Progenitor cell of endocrine pancreas (in vitro differentiated cells): ENCODE measurements at places on chromosomes 2 and 18. TPM values are rescaled to one million over a fixed set of nuclear protein-coding genes. Genes with fewer than 3 reads are reported as not detected.

DNA sequence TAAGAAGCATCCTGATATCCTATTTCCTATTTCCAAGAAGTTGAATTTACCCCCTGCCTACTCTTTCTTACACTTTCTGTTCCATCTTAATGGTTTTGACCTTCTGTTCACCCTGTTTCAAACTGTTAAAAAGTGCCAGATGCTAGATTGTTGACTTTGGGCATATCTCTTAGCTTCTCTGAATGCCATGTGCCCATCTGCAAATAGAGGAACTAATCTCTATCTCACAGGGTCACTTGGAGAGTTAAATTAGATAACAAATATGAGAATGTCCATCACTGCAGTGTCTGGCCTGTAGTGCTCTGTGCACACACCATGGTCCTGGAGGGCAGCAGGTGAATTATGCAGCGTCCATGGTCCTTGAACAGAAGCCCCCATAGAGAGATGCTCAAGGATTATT is 83.8 kb downstream of the LRATD1 start:
- DNase-seq = no peak
- peaks cover 23% of the 10 kb centered on the region for H3K4me1 ChIP-seq
- H3K27ac ChIP-seq = no peak overlapping the region
- H3K27me3 ChIP-seq = no peaks in the 10 kb centered on the region
- no peak overlapping the region for H3K4me3 ChIP-seq
- no peaks in the 10 kb centered on the region for H3K36me3 ChIP-seq

DNA sequence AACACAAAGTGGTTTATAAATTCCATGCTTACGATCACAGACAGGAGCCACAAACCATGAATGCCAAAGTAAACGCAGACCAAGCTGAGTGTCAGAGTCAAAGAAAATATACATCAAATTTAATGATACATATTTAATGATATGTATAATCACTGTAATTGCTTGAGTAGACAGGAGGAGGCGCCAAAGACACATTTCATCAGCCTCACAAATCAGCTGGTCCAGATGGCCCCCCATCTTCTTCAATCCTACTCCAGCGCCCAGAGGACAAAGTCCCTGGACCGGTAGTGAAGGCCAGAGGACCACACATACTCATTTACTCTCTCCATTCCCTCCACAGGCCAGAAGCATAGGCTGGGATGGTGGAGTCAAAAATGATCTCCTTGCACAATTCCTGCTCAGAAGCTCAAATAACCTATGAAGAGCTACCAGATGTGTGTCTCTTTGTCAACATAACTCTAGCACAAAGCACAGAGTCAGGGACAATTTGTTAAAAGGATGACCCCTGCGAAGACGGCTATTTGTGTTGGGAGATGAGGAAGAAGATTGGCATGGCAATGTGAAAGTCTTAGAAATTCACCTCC is 149.3 kb upstream of the PGAP1 start:
- H3K4me3 ChIP-seq = no peak overlapping the region
- no peak overlapping the region for H3K27ac ChIP-seq
- H3K4me1 ChIP-seq = no peaks in the 10 kb centered on the region
- H3K27me3 ChIP-seq = no peaks in the 10 kb centered on the region
- DNase-seq = no peak

The FOXD4L1 gene
- 0.20 and 0.48 TPM in 2 replicates for total RNA-seq

DNA sequence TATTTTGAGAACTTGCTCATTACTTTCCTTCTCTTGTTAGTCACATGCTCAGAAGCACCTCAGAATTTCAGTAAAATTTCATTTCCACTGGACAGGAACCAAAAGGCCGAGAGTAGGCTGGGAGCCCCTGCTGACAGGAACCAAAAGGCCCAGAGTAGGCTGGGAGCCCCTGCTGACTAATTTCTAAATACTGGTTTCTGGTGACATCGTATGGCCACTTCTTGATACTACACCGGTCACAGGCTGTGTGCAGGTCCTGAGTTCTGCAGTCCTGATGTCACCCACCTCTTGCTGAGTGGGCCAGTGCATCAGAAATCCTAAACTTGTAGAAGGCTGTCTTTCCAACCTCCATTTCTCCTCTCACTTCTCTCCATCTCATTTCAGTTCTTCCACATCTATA is 17.7 kb upstream of the EN1 start:
- H3K36me3 ChIP-seq = no peaks in the 10 kb centered on the region
- H3K4me1 ChIP-seq = no peaks in the 10 kb centered on the region
- no peak overlapping the region for H3K27ac ChIP-seq
- H3K4me3 ChIP-seq = no peak overlapping the region
- peaks cover 52% of the 10 kb centered on the region for H3K27me3 ChIP-seq

The HNMT gene
- 16.8 and 17.6 TPM in 2 replicates for total RNA-seq

The MC2R gene
- total RNA-seq = not detected in 2 replicates

- no peaks in the 10 kb centered on the region for H3K4me1 ChIP-seq
- no peaks in the 10 kb centered on the region for H3K27me3 ChIP-seq
- H3K4me3 ChIP-seq = no peak overlapping the region
- no peak for DNase-seq
- no peak overlapping the region for H3K27ac ChIP-seq
These were observed 14.0 kb upstream of the CD226 start for GRCh38 chr18:69961718-69962117.

The POTEC gene
- not detected in 2 replicates for total RNA-seq

GRCh38 chr18:62325806-62326645 is 916 bp downstream of the TNFRSF11A start:
- DNase-seq = peak; percentile 26
- H3K27ac ChIP-seq = peak overlapping the region; percentile 84
- H3K27me3 ChIP-seq = peaks cover 79% of the 10 kb centered on the region
- H3K4me1 ChIP-seq = peaks cover 20% of the 10 kb centered on the region

GRCh38 chr2:60819155-60819862 is 62.1 kb upstream of the REL start:
- no peaks in the 10 kb centered on the region for H3K36me3 ChIP-seq
- no peaks in the 10 kb centered on the region for H3K27me3 ChIP-seq
- DNase-seq = no peak
- no peaks in the 10 kb centered on the region for H3K4me1 ChIP-seq
- H3K27ac ChIP-seq = no peak overlapping the region

- H3K27me3 ChIP-seq = peaks cover 6% of the 10 kb centered on the region
- H3K36me3 ChIP-seq = no peaks in the 10 kb centered on the region
- H3K4me3 ChIP-seq = no peak overlapping the region
- no peak overlapping the region for H3K27ac ChIP-seq
- no peaks in the 10 kb centered on the region for H3K4me1 ChIP-seq
These were observed 18.9 kb upstream of the ITGA4 start for GRCh38 chr2:181438261-181438660.

- peaks cover 12% of the 10 kb centered on the region for H3K4me1 ChIP-seq
- no peak for DNase-seq
- H3K36me3 ChIP-seq = no peaks in the 10 kb centered on the region
These were observed 12.2 kb downstream of the TNFRSF11A start for GRCh38 chr18:62337336-62337735.

GRCh38 chr18:49021433-49022129 is 70.8 kb upstream of the SMAD7 start:
- no peaks in the 10 kb centered on the region for H3K36me3 ChIP-seq
- H3K4me3 ChIP-seq = no peak overlapping the region
- no peaks in the 10 kb centered on the region for H3K27me3 ChIP-seq
- DNase-seq = peak; percentile 35

- no peak overlapping the region for H3K4me3 ChIP-seq
- no peak overlapping the region for H3K27ac ChIP-seq
- peaks cover 7% of the 10 kb centered on the region for H3K4me1 ChIP-seq
- H3K36me3 ChIP-seq = no peaks in the 10 kb centered on the region
These were observed 178.8 kb upstream of the HDAC4 start for GRCh38 chr2:239579524-239580198.

GRCh38 chr18:50465211-50466153 is 90.6 kb downstream of the SKA1 start:
- H3K4me3 ChIP-seq = no peak overlapping the region
- H3K27me3 ChIP-seq = no peaks in the 10 kb centered on the region
- H3K27ac ChIP-seq = no peak overlapping the region
- H3K36me3 ChIP-seq = no peaks in the 10 kb centered on the region
- no peak for DNase-seq

The UGT1A3 gene
- total RNA-seq = not detected in 2 replicates

The DSEL gene
- 5.9 and 6.2 TPM in 2 replicates for total RNA-seq

- peaks cover 10% of the 10 kb centered on the region for H3K27me3 ChIP-seq
- H3K36me3 ChIP-seq = peaks cover 2% of the 10 kb centered on the region
These were observed 248.4 kb downstream of the ETAA1 start for GRCh38 chr2:67645280-67646138.

- H3K27ac ChIP-seq = no peak overlapping the region
- no peak overlapping the region for H3K4me3 ChIP-seq
- H3K27me3 ChIP-seq = peaks cover 21% of the 10 kb centered on the region
- DNase-seq = no peak
These were observed 167.8 kb downstream of the CELF4 start for GRCh38 chr18:37397814-37398213.

- DNase-seq = no peak
- H3K4me1 ChIP-seq = no peaks in the 10 kb centered on the region
- no peak overlapping the region for H3K27ac ChIP-seq
- peaks cover 3% of the 10 kb centered on the region for H3K36me3 ChIP-seq
- no peaks in the 10 kb centered on the region for H3K27me3 ChIP-seq
These were observed 48.0 kb downstream of the ARHGAP15 start for GRCh38 chr2:143177096-143177786.

- H3K27ac ChIP-seq = no peak overlapping the region
- H3K4me3 ChIP-seq = no peak overlapping the region
- DNase-seq = no peak
- H3K36me3 ChIP-seq = no peaks in the 10 kb centered on the region
- H3K4me1 ChIP-seq = peaks cover 28% of the 10 kb centered on the region
These were observed 68.9 kb downstream of the CERS6 start for GRCh38 chr2:168525020-168525419.

- peaks cover 3% of the 10 kb centered on the region for H3K27me3 ChIP-seq
- H3K27ac ChIP-seq = no peak overlapping the region
- H3K36me3 ChIP-seq = no peaks in the 10 kb centered on the region
- no peak for DNase-seq
- H3K4me3 ChIP-seq = no peak overlapping the region
- peaks cover 3% of the 10 kb centered on the region for H3K4me1 ChIP-seq
These were observed 1095.7 kb downstream of the TSN start for GRCh38 chr2:122851161-122851560.

DNA sequence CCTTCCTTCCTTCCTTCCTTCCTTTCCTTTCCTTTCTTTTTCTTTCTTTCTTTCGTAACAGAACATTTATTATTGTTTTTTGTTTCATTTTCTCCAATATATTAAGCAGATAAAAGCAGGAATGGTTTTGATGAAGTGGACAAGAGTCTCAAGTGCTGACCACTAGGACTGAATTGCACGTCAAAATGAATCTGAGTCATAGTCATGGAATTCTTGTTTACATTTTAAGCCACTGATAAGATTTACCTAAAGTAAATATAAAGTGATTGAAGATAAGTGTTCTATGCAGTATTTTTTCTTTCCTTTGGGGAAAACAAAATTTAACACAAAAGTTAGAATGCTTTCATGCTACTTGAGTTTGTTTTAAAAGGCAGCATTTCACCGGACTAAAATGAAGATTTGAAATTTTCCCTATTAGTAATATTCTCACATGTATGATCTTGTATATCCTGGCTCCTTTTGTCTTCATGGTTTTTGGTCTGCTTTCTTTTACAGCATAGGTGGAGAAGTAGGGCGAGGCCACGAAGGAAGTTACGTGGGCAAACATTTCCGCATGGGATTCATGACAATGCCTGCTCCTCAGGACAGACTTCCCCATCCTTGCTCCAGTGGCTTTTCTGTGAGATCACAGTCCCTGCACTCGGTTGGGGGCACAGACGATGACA is 113.5 kb downstream of the NYAP2 start:
- H3K27ac ChIP-seq = peak overlapping the region; percentile 43
- peaks cover 7% of the 10 kb centered on the region for H3K4me1 ChIP-seq
- peaks cover 4% of the 10 kb centered on the region for H3K27me3 ChIP-seq
- DNase-seq = no peak

GRCh38 chr2:43131051-43131889 is 95.1 kb downstream of the ZFP36L2 start:
- H3K27ac ChIP-seq = peak overlapping the region; percentile 7
- H3K4me1 ChIP-seq = peaks cover 29% of the 10 kb centered on the region
- H3K36me3 ChIP-seq = no peaks in the 10 kb centered on the region
- H3K4me3 ChIP-seq = no peak overlapping the region

DNA sequence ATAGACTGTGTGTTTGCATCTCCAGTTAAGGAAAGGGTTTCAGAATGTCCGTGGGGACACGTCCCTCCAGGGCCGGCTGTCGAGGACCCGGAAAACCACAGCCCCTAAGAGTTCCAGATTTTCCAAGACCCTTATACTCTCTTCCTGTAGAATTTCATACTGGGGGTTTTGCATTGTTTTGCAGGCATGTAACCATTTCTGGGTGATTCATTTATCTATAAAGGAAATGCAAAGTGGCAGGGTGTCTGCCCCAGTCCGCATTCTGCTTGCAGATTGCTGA is 8.5 kb downstream of the SP9 start:
- H3K36me3 ChIP-seq = peaks cover 4% of the 10 kb centered on the region
- DNase-seq = no peak
- peaks cover 76% of the 10 kb centered on the region for H3K27me3 ChIP-seq
- H3K4me3 ChIP-seq = no peak overlapping the region
- no peak overlapping the region for H3K27ac ChIP-seq

DNA sequence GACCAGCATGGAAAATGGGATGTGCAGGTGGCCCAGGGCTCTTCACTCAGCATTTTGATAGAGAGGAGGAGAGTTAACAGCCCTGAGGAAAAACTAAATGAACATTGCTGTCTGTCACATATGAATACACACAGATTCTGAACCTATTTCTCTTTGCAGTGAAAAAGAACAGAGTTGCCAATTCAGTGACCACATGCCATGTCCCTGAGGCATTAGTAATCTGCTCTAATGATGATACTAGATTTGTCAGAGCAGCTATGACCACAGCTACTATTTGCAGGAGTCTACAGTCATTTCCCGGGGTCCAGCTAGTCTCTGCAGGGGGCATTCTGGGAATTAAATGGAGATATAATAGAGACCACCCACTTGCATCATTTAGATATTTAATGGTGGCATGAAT is 267.6 kb downstream of the TMX3 start:
- no peaks in the 10 kb centered on the region for H3K4me1 ChIP-seq
- H3K4me3 ChIP-seq = no peak overlapping the region
- H3K27me3 ChIP-seq = no peaks in the 10 kb centered on the region
- H3K36me3 ChIP-seq = no peaks in the 10 kb centered on the region

GRCh38 chr2:144358979-144359541 is 160.9 kb downstream of the ZEB2 start:
- H3K36me3 ChIP-seq = no peaks in the 10 kb centered on the region
- H3K4me3 ChIP-seq = no peak overlapping the region
- no peak for DNase-seq
- no peak overlapping the region for H3K27ac ChIP-seq
- H3K4me1 ChIP-seq = no peaks in the 10 kb centered on the region

The SLC4A5 gene
- total RNA-seq = 4.1 and 5.9 TPM in 2 replicates

DNA sequence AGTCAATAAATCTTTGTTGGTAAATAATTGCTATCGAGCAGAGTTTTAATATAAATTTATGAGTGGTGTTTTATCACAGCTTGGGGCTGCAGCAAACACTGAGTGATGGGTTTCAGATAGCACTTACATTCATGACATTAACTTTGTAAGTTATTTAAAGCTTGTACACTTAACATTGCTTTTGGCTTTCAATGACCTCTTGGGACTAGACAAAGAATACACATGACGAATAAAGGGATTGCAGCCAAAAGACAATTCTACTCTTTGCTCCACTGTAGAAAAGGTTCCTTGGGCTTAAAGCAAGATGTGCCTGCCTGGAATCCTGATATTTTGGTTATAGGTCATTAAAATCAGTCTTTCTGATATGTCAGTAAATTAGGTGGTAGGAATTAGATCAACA is 299.5 kb downstream of the GBX2 start:
- H3K36me3 ChIP-seq = peaks cover 18% of the 10 kb centered on the region
- H3K27ac ChIP-seq = no peak overlapping the region
- H3K4me3 ChIP-seq = no peak overlapping the region
- H3K4me1 ChIP-seq = no peaks in the 10 kb centered on the region

GRCh38 chr2:134416637-134417036 is 162.8 kb downstream of the MGAT5 start:
- H3K4me1 ChIP-seq = peaks cover 65% of the 10 kb centered on the region
- H3K27ac ChIP-seq = no peak overlapping the region
- H3K36me3 ChIP-seq = peaks cover 4% of the 10 kb centered on the region
- DNase-seq = no peak
